Fibroblast of the conjunctiva (primary cell): ENCODE measurements at places on chromosomes 7 and 10.
A peak's percentile ranks its signal among the peaks of the same experiment; 100 is the strongest.

DNA sequence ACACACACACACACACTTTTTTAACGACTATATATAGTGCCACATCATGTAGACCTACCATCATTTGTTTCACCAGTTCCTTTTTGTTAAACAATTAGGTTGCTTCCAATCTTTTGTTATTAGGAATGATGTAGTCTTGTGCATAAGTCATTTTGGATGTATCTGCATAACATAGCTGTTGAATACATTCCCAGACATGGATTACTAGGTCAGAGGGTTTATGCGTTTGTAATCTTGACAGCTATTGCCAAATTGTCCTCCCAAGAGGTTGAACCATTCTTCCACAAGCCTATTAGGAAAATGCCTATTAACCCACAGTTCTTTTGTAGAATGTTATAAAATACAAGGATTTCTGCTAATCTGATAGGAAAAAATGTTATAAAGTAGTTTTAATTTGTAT, 87.3 kb downstream of the PALS2 start:
- DNase-seq, result peak; percentile 53

- DNase-seq, result no peak
These were observed 61.2 kb downstream of the LRGUK start for GRCh38 chr7:134188311-134188710.

- DNase-seq, result no peak
These were observed 60.8 kb downstream of the MDH2 start for GRCh38 chr7:76108540-76109233.

GRCh38 chr7:93835702-93836101, 54.9 kb downstream of the TFPI2 start:
- no peak for DNase-seq

DNA sequence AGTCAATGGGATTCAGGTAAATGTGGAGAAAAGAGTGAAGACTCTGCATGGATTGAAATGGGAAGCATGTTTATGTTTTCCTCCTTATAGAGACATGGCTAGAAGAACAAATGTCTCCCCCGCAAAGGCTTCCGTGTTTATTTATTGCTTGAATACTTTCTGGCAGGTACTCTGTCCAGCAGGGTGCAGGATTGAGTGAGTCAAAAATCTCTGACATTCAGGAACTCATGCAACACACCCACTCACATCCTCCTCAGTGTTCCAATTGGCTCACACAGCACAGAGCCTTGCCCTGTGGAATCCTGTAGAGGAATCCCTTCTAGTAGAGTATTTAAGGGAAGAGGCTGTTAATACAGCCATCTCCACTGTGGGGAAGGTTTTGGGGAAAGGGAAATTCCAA, 290.3 kb upstream of the VWC2 start:
- no peak for DNase-seq

- no peak for DNase-seq
These were observed 8.2 kb upstream of the CLEC2L start for GRCh38 chr7:139515266-139515665.

- peak; percentile 75 for DNase-seq
These were observed 24.0 kb upstream of the EIF5AL1 start for GRCh38 chr10:79488336-79488735.

DNA sequence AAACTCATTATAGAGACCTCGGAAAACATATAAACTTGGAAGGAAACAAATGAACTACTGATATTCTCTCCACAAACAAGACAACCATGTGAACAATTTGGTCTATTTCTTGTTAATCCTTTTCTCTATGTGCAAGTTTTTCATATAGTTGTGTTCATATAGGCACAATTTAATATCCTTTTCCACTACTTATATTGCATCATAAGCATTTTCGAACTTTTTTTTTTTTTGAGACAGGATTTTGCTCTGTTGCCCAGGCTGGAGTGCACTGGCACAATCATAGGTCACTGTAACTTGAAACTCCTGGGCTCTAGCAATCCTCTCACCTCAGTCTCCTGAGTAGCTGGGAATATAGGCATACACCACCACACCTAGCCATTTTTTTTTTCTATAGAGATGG, 5.2 kb downstream of the PEX1 start:
- no peak for DNase-seq

DNA sequence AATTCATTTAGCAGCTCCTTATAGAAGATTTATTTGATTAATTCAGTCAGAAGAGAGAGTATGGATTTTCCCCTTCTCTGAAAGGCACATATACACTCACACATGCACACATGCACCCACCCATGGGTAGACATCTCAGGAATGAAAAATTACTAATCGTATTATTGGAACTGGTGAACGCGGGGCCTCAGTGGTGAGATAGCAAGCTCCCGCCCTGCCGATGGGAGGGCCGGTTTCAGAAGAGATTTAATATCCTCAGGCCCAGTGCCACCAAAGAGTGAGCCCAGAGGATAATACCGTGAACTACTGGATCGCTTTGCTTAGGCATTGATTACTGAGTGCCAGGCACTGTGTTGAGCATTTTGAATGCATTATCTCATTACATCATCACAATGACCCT, 38.0 kb upstream of the EMX2 start:
- DNase-seq, result no peak

DNA sequence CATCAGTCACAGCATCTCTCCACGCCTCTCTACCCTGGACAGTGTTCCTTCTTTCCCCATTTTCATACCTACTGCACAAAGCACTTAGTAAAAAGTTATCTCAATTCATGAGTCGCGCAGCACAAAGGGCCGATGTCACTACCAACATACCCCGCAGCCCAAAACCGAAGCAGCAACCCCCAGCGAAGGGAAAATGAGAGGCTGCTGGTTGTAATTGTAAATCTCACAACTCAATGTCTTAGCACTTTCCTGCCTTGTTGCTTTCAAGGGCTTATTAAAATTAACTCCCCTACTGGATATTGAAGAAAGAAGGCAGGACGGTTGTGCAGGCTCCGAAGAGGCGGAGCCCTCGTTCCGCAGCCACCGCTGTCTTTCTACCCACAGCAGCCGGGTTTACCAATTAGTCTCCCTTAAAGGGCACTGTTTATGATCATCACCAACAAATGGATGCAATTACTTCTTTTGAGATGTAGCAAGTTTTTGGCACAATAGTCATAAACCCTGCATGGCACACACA, 6.5 kb downstream of the DIP2C start:
- no peak for DNase-seq

DNA sequence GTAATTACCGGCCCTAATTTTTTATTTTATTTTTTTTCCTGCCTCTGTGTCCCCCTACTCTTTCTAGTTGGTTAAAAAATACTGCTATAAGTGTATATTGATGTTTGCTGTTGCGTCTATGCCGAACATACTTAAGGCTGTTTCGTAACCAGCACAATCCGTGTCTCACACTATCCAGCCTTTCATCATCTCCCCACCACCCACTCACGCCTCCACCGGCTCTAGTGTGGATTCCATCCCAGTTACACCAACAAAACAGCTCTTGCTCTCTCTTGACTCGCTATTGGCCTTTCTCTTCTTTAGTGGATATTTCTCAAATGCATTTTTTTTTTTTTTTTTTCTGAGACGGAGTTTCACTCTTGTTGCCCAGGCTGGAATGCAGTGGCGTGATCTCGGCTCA, 70.1 kb upstream of the CAMK1D start:
- no peak for DNase-seq

DNA sequence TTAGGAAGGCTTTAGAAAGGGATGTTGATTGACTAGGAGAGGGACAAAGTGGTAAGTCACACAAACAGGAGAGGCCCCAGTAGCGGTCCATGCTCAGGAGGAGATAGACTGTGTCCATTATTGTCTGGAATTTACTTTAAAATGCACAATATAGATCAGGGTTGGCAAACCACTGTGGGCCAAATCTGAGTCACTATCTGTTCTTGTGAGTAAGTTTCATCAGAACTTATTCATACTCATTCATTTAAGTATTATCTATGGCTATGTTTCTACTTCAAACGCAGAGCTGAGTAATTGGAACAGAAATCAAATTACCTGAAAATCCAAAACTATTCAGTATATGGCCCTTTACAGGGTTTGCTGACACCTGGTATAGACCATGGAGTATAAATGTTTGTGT, 166.5 kb downstream of the COL28A1 start:
- no peak for DNase-seq

DNA sequence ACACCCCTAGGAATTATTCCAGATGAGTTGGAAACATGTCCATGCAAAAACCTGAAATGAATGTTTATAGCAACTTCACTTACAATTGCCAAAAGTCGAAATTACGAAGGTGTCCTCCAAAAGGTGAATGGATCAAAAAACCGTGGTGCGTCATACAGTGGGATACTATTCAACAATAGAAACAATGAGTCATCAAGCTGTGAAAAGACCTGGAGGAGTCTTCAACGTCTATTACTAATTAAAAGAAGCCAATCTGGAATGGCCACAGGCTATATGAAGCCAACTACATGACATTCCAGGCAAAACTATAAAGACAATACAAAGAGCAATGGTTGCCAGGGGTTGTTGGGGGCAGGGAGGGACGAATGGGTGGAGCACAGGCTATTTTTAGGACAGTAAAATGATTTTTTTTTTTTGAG, 12.6 kb upstream of the PPP2R2D start:
- no peak for DNase-seq

DNA sequence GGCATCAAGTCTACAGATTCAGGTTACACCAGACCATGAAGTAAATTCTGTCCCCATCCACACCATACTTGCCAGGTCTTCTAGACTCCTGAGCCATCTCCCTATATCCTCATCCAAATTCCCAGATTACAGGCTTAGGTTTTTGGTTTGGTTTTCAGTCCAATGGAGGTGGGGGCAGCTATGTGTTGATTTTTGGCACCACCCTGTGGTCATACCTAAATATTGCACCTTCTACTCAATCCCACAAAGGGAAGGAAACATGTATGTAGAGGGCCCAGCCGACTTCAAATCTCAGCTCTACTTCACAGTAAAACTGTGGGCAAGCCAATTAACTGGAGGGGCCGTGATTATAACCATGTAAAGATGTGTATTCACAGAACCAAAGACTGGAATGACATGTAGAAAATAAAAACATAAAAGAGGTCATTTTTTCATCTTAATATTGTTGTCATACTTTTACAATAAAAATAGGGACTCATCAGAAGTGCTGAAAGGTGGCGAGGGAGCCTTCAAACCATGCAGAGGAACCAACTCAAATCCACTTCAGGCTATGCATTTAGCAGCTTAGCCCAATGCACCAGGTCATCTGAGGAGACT, 19.8 kb downstream of the ERCC6 start:
- peak; percentile 43 for DNase-seq

DNA sequence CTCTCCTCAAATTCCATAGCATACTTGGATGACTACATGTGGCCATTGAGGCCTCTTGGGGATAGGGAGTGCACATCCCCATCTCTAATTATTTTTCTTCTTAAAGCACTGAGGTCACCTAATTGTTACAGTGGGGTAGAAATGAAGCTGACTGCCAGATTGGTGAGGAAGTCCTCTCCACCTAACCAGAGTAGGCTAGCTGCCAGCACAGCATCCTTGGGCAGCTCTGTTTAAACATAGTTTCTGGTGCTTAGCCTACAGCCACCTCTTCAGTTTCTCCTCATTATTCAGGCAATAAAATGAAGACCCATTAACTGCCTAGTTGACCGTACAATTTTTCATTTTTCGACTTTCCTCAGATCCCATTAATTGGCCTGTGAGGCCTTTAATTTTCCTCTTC, 104.6 kb downstream of the MLLT10 start:
- no peak for DNase-seq

GRCh38 chr10:89351780-89352597, 24.2 kb downstream of the IFIT3 start:
- DNase-seq, result peak; percentile 94

DNA sequence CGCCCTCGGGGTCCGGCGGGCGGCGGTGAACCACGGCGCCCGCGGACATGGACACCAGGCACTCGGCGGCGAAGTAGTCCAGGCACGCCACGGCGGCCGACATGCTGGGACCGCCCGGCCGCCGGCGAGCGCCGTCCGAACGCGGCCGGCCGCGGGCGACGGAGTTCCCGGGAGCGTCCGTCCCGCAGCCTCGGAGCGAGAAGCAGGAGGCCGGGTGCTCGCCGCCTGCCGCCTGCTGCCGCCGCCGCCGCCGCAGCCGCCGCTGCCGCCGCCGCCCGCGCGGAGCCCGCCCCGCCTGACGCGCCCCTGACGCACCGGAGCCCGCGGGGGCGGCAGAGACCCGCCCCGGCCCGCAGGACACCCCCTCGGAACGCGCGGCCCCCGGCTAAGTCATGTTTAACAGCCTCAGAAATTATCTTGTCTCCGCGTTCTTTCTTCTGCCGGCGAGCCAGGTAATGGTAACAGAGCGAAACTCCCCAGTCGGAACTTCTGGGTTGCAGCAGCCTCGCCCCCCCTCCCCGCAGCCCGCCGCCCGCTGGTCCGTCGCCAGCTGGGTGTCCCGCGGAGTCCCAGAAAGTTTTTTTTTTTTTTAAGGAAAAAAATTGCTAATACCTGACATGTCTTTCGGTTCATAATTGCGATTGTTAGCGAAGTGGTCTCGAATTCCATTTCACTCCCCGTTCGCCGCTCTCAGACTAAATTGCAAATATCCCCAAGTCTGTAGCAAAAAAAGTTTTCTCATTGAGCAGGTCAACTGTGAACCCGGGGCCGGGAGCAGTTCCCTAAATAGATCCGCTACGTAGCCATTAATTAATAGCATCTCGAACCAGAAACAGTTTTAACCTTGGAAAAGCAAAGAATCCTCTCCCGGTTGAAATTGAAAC, at the start of gene KLF14:
KLF14 (minus strand) TSS at position 277 of the 884 bp plus-strand sequence; CDS start at position 103, 174 bp downstream.
- no peak for DNase-seq

DNA sequence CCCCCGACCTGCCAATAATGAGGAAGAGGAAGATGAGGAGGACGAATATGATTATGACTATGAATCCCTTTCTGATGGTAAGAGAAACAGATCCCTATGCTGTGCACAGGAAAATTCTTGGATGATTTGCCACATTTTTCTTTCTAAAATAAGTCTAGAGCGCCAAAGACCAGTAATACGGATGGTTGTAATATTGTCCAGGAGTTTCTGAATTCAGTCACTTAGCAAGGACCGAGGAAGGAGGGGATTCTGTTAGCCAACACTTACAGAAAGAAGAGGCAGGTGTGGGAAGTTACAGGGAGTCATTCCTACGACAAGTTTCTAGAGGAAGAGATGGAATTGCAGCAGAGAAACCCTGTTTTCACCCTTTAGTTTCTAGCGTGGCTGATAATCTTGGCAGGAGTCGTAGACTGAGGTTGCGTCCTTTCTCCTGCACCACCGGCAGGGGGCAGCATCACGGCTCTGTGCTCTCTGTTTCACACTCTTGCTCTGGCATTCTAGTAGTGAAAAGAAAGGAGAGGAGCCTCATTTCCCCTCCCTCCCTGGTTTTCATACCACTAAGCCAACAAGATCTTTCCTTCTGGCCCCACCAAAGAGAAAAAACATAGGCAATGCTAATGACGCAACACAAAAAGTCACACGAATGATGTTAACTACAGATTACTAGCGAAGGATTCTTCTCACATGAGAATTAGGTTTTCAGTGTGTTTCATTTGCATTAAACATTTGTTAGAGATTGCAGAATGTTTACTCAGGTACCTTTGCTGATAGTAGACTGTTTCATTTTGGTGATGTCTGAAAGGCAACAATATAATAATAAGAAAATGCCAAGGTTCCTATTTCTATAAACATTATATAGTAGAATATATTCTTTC, 82.7 kb downstream of the NOC3L start:
- peak; percentile 37 for DNase-seq
